Stimulated activated CD4-positive, alpha-beta T cell treated with anti-CD3 and anti-CD28 coated beads, Interleukin-15, amount 100 ng/mL, for 48 hours (primary cell): ENCODE measurements at places on chromosomes 12 and 14.

GRCh38 chr12:89799316-89799715, 90.7 kb upstream of the ATP2B1 start:
- DNase-seq = no peak

GRCh38 chr14:61477712-61478462, 156.5 kb downstream of the PRKCH start:
- DNase-seq = peak; percentile 37

DNA sequence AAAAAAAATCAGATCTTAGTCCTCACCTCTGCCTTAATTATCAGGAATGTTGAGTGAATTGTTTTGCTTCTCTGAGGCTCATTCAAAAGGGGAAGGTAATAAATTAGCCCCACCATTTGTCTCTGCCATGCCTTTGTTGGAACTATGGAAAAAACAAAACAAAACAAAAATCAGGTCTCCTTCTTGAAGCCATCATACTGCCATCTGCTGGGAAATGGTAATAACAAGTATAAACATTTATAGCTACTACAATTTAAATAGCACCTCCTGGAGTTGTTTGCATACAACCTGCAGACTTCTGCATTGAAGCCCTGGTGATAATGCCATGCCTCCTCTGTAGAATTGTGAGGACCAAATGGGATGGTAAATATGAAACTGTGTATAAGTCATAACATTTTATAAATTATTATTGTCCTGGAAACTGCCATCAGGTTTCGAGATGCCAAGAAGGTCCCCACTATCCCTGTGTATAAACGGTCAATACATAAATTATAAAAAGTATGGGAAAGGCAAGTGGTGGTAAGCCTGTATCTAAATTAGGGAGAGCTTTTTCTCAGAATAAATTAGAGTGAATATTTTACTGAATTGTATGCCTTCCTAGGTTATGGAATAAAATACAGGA, 87.2 kb upstream of the FGD4 start:
- DNase-seq = no peak

GRCh38 chr12:55707219-55707671, 459 bp downstream of the ITGA7 start:
- DNase-seq = no peak

GRCh38 chr14:86799244-86799647, 1193.7 kb downstream of the GALC start:
- no peak for DNase-seq

DNA sequence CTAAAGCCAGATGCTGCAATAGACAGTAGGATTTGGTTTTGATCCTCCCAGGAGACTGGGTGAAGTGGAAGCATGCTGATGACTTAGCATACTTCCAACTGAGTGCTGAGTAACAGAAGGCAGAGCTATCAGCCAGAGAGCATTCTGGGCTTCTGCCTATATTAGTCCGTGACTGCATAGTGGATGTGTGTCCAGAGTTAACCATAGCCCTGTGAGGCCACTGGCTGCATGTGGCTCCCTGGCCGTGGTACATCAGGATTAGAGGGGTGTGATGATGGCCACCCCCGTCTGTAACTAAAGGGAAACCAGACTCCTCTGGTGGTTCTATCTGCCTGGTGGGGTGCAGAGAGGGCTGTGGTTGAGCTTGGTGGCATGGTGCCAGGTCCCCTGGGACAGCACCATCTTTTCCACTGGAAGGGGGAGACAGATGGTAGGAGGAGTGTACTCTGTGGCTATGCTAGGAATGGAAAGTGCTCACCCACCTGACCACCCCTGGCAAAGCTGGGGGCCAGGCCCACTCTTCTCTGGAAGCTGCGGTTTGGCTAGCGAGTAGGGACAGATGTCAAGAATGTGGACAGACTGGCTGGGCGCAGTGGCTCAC, 27.4 kb downstream of the ABCD4 start:
- DNase-seq = no peak

- no peak for DNase-seq
Observed at GRCh38 chr14:61368114-61368710, 46.8 kb downstream of the PRKCH start.

DNA sequence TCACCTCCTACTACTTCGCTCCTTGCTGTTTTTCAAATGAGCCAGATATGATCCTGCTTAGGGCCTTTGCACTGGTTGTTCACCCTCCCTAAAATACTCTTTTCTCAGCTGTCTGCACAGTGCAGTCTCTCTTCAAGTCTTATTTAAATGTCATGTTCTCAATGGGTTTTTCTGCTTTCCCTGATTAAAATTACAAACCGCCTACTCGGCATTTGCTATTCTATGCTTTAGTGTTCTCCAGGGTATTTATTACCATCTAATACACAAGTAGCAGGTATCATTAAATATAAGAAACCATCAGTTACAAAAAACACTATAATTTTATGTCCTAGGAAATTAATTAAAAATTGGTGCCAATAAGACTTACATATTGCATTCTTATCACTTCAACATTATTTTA, 108.0 kb upstream of the TMTC1 start:
- DNase-seq = no peak

GRCh38 chr12:1324910-1325309, 269.5 kb downstream of the FBXL14 start:
- no peak for DNase-seq

- DNase-seq = no peak
Observed at GRCh38 chr12:38160318-38161122, 156.1 kb upstream of the ALG10B start.

- DNase-seq = no peak
Observed at GRCh38 chr12:91274916-91275315, 92.3 kb upstream of the DCN start.

DNA sequence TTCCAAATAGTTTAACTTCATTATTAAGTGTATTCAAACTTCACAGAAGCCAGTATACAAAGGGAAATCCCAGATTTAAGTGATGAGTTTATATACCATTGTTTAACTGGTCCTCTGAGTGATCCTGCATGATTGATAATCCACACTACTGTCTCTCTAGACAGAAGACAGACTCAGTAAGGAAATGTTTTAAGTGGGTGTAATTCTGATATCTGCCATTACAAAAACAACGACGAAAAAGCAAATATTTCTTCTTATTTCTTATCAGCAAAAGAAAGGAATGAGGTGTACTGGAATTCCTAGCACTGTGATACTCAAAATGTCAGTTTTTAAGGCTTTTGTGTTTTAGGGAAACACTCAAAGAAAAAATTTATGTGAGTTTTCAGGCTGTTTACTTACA, 127.5 kb downstream of the GPHN start:
- no peak for DNase-seq

GRCh38 chr12:67819902-67820301, 169.3 kb upstream of the IFNG-AS1 start:
- DNase-seq = no peak

DNA sequence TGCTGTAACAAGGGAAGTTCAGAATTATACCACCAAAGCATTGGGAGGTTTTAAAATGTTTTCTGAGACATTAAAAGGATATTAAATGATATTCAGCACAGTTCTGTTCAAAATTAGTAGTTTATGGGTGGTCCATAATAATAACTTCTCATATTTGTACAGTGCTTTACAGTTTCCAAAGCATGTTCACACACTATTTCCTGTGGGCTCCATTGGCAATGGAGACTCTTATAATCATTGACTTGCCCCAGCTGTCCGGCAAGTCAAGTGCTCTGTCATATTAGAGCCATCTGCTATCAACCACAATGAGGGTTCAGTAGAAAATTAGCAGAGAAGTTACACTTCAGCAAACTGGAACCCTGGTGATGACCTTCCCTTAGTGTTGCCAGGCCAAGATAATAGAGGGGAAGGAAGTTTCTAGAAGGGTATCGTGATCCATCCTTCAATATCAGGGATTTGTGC, 526.6 kb upstream of the CCDC196 start:
- no peak for DNase-seq

DNA sequence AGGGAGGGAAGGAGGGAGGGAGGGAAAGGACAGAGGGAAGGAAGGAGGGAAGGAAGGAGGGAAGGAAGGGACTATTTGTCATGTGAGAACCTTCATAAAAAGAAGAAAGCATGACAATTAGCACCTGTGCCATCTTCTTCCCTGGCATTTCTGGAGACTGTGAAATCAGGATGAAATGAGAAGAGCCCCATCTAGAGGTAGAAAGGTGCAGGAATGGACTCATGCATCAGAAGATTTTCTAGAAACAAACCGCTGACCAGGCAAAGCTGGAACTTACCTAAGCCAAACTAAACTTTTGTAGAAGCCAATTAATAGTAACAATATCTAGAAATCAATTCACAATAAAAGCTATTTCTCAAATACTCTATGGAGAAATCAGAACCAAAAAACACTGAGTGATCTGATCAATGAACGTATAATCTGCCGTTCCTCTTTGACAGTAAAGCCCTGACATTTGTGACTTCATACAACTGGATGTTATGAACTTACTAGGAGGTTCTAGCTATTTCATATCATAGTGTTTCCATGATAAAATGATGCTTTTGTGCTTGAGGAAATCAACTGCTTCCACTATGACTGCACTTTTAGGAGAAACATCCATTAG, 24.4 kb upstream of the CRACR2A start:
- no peak for DNase-seq

DNA sequence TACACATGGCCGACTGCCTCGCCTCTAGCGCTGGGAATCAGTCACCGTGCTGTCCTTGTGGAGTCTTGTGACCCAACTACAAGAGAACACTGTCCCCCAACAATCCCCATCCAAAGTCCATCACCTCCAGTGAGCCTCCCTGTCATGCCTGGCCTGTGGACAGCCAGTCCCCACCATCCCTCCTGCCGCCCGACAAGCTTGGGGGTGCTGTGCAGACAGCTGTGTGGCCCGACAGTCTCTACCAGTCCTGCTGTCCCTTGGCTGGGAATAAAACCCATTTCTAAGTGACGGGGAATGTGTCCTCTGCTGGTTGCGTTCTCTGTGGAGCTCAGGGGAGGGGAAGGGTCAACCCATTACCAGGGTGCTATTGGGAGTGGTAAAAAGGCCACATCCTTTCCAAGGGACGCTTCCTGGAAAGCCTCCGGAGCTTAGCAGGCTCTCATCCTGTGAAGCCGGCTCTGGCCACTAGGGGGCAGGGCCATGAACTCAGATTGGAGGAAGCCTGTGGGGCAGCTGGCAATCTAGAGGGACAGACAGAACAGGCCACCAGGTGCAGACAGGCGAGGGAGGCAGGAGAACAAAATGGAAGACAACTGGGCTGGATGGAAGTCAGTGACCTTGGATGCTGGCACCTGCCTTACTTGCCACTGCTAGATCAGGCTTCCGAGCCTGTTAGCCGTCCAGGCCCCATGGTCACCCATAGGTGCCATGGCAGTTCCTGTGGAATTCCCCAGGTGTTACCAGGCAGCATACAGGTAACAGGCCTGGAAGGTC, 12.0 kb upstream of the BLTP3B start:
- peak; percentile 44 for DNase-seq

DNA sequence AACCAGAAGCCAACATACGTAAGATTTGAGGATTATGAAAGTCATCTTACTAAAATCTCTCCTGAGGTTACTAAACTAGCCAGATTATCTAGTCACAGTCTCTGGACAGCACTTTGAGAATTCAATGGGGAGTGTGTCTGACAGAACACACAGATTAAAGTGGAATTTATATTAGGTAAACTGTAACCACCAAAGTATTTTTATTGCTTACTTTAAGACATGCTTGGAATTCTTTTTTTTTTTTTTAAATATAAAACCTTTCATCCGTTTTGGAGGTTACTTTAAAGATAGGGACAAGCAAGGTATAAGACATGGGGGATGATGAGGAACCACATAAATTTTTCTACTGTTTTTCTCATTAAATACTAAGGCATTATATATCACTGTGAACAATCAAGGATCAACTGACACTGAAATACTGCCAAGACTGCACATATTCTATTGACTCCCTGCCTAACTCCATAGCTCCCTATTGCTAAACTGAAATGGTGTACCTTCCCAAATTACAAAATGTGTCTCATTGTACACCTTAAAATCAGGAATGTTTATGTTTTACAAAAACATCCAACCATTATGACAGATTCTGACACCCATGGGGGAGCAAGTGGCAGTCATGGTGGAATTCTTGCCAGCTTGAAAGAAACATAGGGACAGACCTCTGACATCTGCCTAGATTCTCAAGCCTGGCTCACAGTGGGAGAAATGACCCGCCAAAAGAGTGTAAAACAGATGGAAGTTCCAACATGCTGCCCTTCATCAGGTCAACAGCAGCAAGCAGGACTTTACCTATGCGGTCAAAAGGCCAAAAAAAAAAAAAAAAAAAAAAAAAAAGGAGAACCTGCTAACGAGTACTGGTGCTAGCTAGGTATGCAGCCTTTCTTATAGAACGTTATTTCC, 239.3 kb downstream of the MED13L start:
- DNase-seq = no peak
